ENCODE measurements at places on chromosomes 7 and 10.

- DNase-seq: no peak
These were observed 466.5 kb upstream of the NRP1 start for GRCh38 chr10:33800986-33801385.

DNA sequence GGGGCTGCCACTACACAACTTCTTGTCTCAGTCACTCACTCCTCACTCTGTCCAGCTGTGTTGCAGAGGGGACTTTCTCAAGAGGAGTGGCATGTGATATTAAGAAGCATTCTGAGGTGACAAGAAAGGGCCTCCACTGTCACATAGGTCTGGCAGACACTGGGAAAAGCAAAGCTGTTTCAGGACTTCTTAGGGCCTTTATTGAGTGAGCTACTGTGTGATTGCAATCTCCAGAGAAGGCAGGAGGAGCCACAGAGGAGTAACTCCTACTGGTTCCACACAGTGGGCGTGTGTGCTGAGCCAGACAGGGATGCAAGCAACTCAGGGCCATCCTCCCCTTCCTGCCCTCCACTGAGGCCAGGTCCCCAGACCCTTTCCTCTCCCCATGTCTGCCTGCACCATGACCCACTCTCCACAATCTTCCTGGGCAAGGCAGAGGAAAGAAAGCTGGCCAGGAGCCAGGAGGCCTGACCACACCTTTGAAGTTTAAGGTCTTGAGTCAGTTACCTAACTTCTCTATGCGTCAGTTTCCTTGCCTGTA is 262.0 kb upstream of the ZMIZ1 start:
- no peak for DNase-seq

- DNase-seq: no peak
These were observed 3.6 kb upstream of the RUNDC3B start for GRCh38 chr7:87624628-87625027.

- peak; percentile 77 for DNase-seq
These were observed 72.8 kb upstream of the ZNF722 start for GRCh38 chr7:63925626-63926460.

DNA sequence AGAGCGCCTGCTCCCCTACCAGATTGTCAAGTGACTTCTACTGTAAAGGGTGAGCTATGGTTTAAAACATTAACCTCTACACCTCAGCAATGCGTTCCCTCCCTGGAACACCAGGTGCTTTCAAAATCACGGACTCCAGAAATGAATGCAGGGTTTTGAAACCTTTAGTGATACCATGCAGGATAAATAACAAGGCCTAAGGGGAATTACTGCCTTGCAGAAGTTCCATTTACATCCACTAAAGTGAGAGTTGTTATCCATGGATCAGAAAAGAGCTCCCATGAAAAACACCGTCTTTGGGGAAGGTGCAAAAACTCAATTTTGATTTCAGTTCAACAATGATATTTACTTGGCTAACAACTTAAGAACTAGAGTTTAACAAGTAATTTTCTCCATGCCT is 4.0 kb downstream of the FZD8 start:
- no peak for DNase-seq

DNA sequence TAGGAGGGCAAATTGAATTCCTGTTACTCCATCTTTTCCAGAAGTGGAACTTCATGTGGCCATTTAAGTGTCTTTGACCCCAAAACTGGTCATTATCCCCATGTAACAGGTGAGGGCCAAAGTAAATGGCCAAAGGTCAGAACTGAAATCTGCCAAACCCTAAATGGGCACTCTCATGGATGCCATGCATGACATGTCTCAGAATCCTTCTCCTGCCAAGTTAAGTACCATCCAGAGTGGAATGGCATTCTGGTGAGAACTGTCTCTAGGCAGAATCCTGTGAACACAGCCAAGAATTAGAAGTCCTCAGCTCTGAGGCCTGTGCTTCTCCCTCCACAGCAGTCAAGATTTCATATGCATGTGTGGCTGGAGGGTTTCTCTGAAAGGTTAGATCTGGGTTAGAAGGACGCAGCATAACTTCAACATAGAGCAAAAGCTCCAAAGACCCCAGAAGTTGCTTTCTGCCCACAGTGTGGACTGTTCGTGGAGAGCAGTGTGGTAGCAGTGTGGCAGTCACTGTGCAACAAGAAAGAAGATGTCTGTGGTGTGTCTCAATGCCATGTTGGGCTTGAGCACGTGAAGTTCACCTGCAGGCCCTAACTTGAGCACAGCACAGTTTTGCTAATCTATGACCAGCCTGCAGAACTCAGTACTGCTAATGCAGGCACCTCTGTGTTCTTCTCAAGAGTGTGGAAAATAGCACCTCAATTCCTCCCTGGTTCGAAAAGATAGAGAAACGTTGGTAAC is 121.3 kb downstream of the ADCY1 start:
- no peak for DNase-seq

GRCh38 chr10:70785190-70785589 is at the start of gene TBATA:
TSS of gene TBATA (minus strand) at chr10:70785377. CDS start at chr10:70783379, 1,998 bp downstream.
- no peak for DNase-seq

GRCh38 chr7:16850614-16851466 is 30.9 kb downstream of the AGR3 start:
- DNase-seq: no peak

DNA sequence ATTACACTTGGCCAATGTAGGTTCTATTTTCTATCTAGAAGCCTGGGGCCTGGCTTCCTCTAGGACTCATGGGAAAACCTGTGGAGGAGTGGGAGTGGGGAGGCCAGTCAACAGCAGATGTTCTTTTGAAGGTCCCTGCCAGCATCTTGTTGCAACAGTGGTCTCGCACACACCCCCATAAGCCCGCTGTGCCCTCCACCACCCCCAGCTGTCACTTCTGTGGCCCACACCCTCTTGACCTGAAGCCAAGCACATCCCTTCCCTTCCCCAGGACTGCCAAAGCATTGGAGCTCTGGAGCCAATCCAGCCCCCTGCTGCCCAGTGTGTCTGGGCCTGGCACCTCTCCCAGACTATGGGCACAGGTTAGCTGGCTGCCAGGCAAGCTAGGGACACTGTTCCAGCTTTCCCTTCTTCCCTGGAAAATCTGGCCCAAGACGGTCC is 1.9 kb upstream of the STX1A start:
- no peak for DNase-seq

GRCh38 chr7:34320412-34320811 is 337.6 kb upstream of the NPSR1 start:
- DNase-seq: no peak

DNA sequence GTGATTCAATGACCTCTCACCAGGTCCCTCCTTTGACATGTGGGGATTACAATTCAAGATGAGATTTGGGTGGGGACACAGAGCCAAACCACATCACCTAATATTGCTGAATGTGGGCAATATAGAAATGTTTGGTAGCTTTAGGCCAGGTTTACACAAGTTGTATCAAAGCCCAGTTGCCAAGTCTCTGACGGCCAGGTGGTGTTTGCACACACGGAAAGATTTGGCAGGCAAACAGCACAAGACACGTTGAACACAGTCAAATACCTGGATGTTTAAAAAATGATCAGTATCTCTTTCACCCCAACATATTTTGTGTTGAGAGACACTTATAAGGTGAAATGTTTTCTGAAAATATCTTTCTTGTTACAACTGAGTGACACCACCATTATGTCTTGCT is 294.4 kb upstream of the MKI67 start:
- DNase-seq: no peak

- no peak for DNase-seq
These were observed 1189.6 kb downstream of the SORCS1 start for GRCh38 chr10:105974803-105975456.

GRCh38 chr10:120511165-120511564 is 54.1 kb downstream of the PLPP4 start:
- DNase-seq: no peak

- no peak for DNase-seq
These were observed 65.6 kb downstream of the NOD1 start for GRCh38 chr7:30412782-30413504.

DNA sequence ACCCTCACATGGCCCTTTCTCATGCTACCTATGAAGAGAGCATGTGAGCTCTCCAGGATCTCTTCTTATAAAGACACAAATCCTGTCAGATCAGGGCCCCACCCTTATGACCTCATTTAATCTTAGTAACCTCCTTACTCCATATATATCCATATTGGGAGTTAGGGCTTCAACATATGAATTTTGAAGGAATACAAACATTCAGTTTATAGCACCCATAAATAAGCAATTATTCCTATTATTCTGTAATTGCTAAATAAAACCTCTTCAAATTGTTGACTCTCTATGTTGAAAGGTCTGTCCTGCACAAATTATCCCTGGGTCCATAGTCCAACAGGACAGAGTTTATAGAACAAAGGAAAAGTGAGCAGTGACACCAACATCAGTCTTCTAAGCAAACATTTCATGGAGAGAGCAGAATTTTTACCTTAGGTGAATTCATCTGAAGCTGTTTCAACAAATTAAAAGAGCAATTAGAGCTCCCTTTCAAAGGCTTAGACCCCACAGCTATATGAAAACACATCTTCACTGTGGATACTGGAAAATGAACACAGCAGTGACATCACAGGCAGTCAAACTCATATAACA is 12.2 kb downstream of the DOCK4 start:
- DNase-seq: no peak

GRCh38 chr10:595473-595872 is 94.0 kb downstream of the DIP2C start:
- DNase-seq: no peak

- DNase-seq: no peak
These were observed 48.9 kb downstream of the TYW1 start for GRCh38 chr7:67045496-67045995.

DNA sequence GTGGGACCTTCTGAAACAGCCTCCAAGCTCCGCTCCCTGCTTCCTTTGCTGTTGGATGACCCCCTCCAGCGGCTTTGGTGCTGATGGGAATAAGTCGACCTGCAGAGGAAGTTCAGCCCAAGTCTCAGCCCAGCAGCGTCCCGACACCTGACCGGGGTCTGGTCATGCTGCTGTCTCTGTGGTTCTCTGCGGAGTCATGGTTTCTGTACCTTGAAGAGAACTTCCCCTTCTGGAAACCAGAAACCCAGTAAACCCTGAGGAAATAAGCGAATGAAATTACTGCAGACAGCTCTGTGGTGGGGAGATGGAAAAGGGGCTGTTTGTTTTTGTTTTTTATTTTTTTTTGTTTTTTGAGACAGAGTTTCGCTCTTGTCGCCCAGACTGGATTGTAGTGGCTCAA is 18.3 kb upstream of the ZNF12 start:
- no peak for DNase-seq

DNA sequence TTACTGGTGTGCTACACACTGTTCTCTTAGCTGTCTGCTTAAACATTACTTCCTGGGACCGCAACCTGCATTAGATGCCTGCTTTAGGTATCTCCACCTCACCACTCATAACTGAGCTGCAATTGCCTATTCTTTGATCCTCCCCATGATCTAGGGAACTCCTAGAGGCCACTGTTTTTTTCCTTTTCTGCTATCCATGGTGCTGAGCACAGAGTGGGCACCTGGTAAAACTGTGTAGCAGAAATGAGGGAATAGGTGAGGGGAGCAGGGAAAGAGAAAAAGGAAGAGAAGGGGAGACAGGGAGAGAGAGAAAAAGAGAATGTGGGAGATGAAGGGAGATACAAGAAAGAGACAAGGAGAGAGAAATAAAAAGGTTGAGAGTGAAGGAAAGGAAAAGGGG is 434.9 kb downstream of the ADRA2A start:
- DNase-seq: no peak

DNA sequence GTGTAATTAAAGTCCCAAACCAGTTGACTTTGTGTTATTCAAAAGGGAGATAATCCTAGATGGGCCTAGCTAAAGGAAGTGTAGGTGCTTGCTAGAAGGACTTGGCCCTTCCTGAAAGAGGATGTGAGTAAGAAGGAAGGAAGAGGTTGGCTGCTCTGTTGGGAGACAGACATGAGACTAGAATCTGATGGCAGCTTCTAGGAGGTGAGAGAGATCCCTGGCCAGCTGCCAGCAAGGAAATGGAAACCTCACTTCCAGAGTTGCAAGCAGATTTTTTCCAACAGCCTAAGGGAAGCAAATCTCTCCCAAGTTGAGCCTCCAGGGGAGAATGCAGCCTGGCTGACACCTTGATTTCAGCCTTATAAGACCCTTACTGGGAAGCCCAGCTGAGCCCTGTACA is 368.4 kb upstream of the ZMIZ1 start:
- no peak for DNase-seq

- no peak for DNase-seq
These were observed 5.8 kb downstream of the TBRG4 start for GRCh38 chr7:45105588-45106188.

- DNase-seq: no peak
These were observed 1.7 kb upstream of the PAX2 start for GRCh38 chr10:100743626-100744135.

DNA sequence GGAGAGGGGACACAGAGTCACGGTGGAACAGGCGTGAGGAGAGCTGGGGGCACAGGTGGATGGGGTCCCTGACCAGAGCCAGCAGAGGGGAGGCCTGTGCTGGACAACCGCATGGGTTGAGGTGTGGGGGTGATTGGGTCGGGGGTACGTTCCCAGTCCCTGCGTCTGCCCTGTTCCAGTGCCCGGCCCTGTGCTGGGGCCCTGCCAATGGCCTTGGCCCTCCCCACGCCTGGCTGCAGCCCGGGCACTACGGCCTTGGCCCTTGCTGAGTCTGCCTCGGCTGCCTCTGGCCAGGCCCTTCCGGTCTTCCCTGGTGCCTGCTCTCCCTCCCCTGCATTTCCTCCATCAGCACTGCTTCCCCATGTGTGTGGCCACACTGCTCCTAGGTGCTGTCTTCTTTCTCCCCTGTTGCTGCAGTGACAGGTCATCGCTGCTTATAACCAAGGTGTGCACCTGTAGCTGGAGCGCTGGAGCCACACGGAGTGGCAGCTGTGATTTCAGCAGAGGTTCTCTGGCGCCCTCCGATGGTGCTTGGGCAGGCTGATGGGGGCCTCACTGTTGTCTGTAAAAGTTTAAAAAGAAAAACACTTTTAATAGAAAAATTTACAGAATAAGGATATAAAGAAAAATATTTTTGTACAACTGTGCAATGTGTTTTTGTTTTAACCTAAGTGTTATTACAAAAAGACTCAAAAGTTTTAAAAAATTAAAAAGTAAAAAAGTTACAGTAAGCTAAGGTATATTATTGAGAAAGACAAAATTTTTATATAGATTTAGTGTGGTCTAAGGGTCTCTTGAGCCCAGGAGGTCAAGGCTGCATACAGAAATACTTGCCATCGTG is 45.2 kb upstream of the BHLHA15 start:
- peak; percentile 25 for DNase-seq

DNA sequence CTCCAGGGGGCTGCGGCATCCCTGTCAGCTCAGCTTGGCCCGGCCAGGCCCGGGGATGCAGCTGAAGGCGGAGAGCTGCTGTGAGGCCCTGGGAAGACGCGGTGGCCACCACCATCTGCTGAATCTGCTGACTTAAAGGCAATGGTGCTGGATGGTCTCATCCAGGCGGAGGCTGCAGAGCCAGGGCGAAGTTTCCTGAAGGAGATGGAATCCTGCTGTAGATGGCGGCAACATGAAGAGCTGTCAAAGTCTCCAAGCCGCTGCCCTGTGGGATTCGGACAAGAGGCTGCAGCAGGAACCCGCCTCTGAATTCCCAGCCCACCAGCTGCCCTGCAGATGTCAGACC is 200.1 kb downstream of the PTPRN2 start:
- DNase-seq: no peak

GRCh38 chr7:153886506-153887441 is 165.4 kb upstream of the DPP6 start:
- DNase-seq: no peak

Data from stimulated activated CD4-positive, alpha-beta T cell treated with anti-CD3 and anti-CD28 coated beads, TNF-alpha, amount 100 ng/mL, for 1 hour (primary cell).